Smooth muscle cell of the coronary artery (primary cell): ENCODE measurements at places on chromosomes 5 and 9. TPM values are rescaled to one million over a fixed set of nuclear protein-coding genes. Genes with fewer than 3 reads are reported as not detected.

Gene BHMT2
- 0.38 and 3.3 TPM in 2 replicates for total RNA-seq

Gene MXD3
- 0.23 and 5.3 TPM in 2 replicates for total RNA-seq

Gene FAM169A
- under 0.01 and 0.60 TPM in 2 replicates for total RNA-seq

Gene AKNA
- 4.1 and 6.1 TPM in 2 replicates for total RNA-seq

Gene GDNF
- 0.15 and 0.35 TPM in 2 replicates for total RNA-seq

Gene ADAMTS12
- total RNA-seq, result 18.6 and 100 TPM in 2 replicates

Gene CCL27
- 0.47 TPM in 1 of 2 replicates, not detected in the other for total RNA-seq

Gene PCDHGB2
- total RNA-seq, result 1.6 and 2.0 TPM in 2 replicates
